ENCODE measurements at places on chromosomes 7 and 10. TPM values are rescaled to one million over a fixed set of nuclear protein-coding genes. Genes with fewer than 3 reads are reported as not detected.

CHAT gene
- not detected for total RNA-seq

SERPINE1 gene
- total RNA-seq, result 160 TPM

AASS gene
- total RNA-seq, result 11.9 TPM

AGBL3 gene
- total RNA-seq, result 1.7 TPM

TRAPPC14 gene
- 14.9 TPM for total RNA-seq

BTBD16 gene
- 0.51 TPM for total RNA-seq

AKR1C2 gene
- 4.4 TPM for total RNA-seq

GDF2 gene
- total RNA-seq, result not detected

CUBN gene
- under 0.01 TPM for total RNA-seq

CRHR2 gene
- total RNA-seq, result not detected

KAZALD1 gene
- total RNA-seq, result 4.5 TPM

TUBAL3 gene
- not detected for total RNA-seq

RHOBTB1 gene
- total RNA-seq, result 22.2 TPM

ITGB8 gene
- 121 TPM for total RNA-seq

PRSS1 gene
- 0.87 TPM for total RNA-seq

NFE2L3 gene
- 75.6 TPM for total RNA-seq

TMEM176B gene
- total RNA-seq, result not detected
